ENCODE measurements at places on chromosomes 1 and 21.

DNA sequence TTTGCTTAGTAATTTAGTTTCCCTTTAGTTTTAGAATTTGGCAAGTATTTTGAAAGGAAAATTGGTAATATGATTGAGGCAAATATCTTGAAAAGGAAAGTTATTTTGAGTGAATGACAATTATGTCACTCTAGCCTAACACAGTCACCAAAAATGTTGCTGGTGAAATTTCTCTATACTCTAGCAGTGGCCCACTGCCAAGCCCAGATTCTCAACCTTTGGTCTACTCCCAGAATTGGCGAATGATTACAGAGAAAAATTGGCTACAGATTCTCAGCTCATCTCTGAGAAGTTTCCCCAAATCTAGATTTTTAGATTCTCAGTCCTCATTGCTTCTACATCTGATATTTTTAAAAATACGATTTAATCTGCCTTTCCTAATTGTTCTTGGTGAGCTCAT is 84.9 kb downstream of the PIGK start:
- no peaks in the 10 kb centered on the region for H3K27me3 ChIP-seq
- no peak for DNase-seq
- H3K4me3 ChIP-seq: no peak overlapping the region
- no peak overlapping the region for H3K27ac ChIP-seq
- H3K36me3 ChIP-seq: no peaks in the 10 kb centered on the region
- no peaks in the 10 kb centered on the region for H3K4me1 ChIP-seq

- no peak overlapping the region for H3K27ac ChIP-seq
- no peak overlapping the region for H3K4me3 ChIP-seq
- DNase-seq: no peak
- H3K27me3 ChIP-seq: no peaks in the 10 kb centered on the region
- H3K4me1 ChIP-seq: peaks cover 37% of the 10 kb centered on the region
- H3K36me3 ChIP-seq: no peaks in the 10 kb centered on the region
Observed at GRCh38 chr1:207000651-207001291, 30.5 kb upstream of the FCAMR start.

- no peak overlapping the region for H3K4me3 ChIP-seq
- H3K27ac ChIP-seq: no peak overlapping the region
- no peaks in the 10 kb centered on the region for H3K36me3 ChIP-seq
- DNase-seq: no peak
- no peaks in the 10 kb centered on the region for H3K27me3 ChIP-seq
Observed at GRCh38 chr1:74690909-74691308, 17.3 kb upstream of the ERICH3 start.

- peak overlapping the region; percentile 49 for H3K27ac ChIP-seq
- H3K36me3 ChIP-seq: no peaks in the 10 kb centered on the region
- no peaks in the 10 kb centered on the region for H3K27me3 ChIP-seq
Observed at GRCh38 chr1:16386454-16387113, 19.5 kb downstream of the SZRD1 start.
